Fibroblast of lung (primary cell): ENCODE measurements at places on chromosomes 2 and 18. TPM values are rescaled to one million over a fixed set of nuclear protein-coding genes. Genes with fewer than 3 reads are reported as not detected.

DNA sequence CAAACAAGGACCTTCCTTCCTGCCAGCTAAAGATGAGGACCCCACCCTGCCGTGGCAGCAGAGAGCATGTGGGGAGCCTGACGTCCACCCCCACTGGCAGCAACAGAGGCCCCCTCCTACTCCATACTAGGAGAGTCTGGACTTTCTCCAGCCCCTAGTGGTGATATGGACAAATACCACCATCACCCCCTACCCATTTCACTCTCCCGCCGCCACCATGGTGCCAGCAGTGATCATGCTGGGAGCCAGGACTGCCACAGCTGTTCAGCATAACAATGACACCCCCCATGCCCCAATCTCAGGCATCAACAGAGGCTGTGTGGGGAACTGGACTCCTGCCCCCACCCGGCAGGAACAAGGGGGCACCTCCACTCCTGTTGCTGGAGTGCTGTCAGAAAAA is 42.7 kb upstream of the ATP9B start:
- DNase-seq = no peak

Gene ARHGAP28
- 27.2 and 35.0 TPM in 2 replicates for total RNA-seq

DNA sequence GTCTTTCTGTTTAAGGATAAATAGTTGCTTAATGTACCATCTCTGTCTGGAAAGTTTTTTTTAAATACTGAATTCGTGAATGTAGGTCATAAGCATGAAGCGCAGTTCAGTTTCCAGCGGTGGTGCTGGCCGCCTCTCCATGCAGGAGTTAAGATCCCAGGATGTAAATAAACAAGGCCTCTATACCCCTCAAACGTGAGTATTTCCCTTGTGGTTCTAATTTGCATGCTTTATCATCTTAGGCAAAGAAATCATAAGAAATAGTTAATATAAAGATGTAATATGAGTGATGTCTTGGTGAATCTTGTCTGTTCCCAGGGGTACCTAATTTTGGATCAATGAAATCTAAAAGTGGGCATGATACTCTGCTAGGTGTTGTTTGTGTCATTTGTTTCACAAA is 1.5 kb downstream of the NDC80 start:
- DNase-seq = peak; percentile 26

Gene PRKAG3
- total RNA-seq = 0.26 and 0.33 TPM in 2 replicates

DNA sequence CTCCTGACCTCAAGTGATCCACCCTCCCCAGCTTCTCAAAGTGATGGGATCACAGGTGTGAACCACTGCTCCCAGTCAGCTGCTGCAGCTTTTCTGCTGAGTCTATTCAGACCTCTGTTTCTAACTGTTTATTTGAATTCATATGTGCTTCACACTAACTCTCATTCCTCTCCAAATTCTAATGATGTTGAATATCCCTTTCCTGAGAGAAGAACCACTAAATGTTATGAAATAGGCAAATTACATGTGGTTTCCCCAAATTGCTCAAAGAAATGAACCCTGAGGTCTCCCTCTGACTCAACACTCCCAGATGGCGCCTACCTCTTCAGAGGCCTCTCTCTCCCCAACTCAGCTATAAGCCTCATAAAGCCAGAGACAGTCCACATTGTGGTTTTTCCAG is 98.6 kb downstream of the IRS1 start:
- DNase-seq = peak; percentile 98

Gene ST6GAL2
- total RNA-seq = not detected in 2 replicates

DNA sequence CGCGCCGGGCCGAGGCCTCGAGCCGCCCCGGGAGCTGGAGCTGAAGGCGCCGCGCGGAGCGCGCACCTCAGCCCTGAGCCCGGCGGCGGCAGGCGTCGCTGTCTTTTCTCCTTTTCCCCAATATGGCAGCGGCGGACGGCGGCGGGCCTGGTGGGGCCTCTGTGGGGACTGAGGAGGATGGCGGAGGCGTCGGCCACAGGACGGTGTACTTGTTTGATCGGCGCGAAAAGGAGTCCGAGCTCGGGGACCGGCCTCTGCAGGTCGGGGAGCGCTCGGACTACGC is 369 bp downstream of the SMCHD1 start:
- peak; percentile 42 for DNase-seq

GRCh38 chr2:2898744-2899143 is 478.9 kb downstream of the EIPR1 start:
- no peak for DNase-seq

- DNase-seq = peak; percentile 73
Observed at GRCh38 chr2:63581298-63581961, 6.8 kb downstream of the WDPCP start.

- DNase-seq = no peak
Observed at GRCh38 chr18:62164855-62165487, 21.9 kb downstream of the PIGN start.
